ENCODE measurements at places on chromosomes 2 and 18. TPM values are rescaled to one million over a fixed set of nuclear protein-coding genes. Genes with fewer than 3 reads are reported as not detected.

The UXS1 gene
- 62.0 TPM for total RNA-seq

- no peak for ATAC-seq
Measured at GRCh38 chr2:127072970-127073369, 34.0 kb downstream of the BIN1 start.

The LCT gene
- total RNA-seq: 0.45 TPM

DNA sequence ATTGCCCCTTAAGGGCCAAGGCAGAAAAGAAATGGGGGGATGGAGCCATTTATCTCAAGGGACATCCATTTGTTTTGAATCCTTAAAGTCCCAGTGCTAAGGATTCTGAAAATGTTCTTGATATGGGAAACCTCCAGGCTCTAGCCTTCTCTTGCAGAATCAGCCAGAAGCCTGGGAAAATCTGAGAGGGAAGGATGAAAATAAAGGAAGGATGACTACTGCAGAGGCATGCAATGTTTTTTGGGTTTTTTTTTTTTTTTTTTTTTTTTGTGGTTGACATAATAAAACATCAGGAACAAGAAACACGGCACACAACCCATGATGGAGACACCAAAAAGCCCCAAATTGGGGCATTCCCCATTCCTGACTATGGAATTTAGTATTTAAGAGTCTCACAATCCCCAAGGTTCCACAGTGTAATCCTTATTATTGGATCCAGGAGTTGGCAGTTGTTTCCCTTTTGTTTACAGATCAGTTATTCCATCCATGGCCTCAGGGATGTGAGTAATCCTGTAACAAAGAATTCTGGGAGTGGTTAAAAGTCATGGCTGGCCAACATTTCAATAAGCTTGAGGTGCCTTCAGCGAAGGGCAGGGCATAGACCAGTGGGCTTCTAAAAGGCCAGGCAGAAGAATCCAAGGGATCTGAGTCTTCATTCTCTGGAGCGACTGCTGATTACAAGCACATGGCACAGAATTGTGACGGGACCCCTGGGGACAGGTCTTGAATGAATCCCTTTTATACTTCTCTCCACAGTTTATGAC lies 337.5 kb downstream of the GULP1 start:
- ATAC-seq: no peak

- ATAC-seq: no peak
Measured at GRCh38 chr2:142131010-142131669, at the start of gene LRP1B. Gene LRP1B (minus strand): TSS chr2:142131016. CDS start chr2:142130729, 287 bp downstream.

DNA sequence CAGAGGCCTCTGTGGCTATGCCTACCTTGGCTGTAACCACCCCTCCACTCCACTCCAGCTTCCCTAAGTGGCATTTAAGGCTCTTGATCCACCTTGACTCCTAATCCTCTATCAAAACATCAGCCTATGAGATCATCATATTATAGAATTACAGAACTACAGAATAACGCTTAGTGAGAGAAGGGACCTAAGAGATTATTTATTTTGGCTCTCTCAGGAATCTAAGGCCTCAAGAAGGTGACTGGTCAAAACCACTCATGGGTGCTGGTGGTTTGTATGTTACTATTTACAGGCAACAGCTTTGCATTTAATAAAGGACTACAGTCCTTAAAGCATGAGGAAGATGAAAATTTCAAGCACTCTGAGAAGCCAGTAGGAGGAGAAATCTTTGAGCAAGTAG lies 118.8 kb downstream of the FSHR start:
- ATAC-seq: no peak

DNA sequence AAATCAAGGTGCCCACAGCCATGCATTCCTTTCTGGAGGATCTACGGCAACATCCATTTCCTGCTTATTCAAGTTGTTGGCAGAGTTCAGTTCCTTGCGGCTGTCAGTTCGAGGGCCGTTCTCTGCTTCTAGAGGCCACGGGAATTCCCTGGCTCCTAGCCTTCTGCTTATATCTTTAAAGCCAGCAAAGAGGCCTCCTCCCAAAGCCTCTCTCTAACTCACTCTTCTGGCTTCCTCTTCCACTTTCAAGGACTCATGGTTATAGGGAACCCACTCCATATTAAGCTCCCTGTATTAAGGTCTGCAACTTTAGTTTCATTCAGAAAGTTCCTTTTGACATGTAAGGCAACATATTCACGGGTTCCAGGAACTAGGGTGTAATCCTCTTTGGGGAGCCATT lies 150.1 kb upstream of the RMP24 start:
- no peak for ATAC-seq

- ATAC-seq: no peak
Measured at GRCh38 chr18:49730951-49731391, 82.4 kb downstream of the ACAA2 start.

GRCh38 chr2:49177194-49177593 lies 22.9 kb upstream of the FSHR start:
- ATAC-seq: no peak

The RGPD3 gene
- total RNA-seq: 0.35 TPM

The RPL37A gene
- 3,993 TPM for total RNA-seq

The SERPINB12 gene
- total RNA-seq: not detected
